EL (cell line): ENCODE measurements at places on chromosomes 5 and 9.

DNA sequence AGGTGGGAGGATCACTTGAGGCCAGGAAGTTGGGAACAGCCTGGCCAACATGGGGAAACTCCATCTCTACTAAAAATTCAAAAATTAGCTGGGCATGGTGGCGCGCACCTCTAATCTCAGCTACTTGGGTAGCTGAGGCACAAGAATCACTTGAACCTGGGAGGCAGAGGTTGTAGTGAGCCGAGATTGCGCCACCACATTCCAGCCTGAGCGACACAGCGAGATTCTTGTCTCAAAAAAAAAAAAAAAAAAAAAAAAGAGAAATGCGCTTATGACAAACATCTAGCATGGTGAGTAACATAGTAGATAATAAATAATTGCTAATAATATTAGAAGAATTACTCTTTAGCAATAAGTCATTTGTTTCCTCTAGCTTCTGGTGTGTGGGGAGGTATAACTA, 25.9 kb downstream of the RUSC2 start:
- DNase-seq, result peak; percentile 73

DNA sequence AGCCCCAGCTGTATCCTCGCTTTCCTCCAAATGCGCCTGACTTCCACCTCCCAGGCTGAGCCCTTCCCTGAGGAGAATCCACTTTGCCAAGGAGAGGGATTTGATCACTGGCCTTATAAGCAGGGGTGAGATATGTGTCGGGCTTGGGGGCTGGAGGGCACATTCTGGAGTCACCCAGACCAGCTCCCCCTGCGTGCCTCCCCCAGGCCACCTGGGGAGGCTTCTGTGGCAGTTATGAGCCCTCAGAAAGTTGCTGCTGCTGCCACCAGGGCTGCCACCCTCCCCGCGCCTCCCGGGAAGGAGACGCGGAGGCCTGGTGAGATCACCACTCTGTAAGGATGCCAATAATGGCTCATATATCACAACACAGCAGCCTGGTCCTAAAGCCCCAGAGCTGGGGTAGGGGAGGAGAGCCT, 211.5 kb downstream of the PAPPA start:
- peak; percentile 70 for DNase-seq

DNA sequence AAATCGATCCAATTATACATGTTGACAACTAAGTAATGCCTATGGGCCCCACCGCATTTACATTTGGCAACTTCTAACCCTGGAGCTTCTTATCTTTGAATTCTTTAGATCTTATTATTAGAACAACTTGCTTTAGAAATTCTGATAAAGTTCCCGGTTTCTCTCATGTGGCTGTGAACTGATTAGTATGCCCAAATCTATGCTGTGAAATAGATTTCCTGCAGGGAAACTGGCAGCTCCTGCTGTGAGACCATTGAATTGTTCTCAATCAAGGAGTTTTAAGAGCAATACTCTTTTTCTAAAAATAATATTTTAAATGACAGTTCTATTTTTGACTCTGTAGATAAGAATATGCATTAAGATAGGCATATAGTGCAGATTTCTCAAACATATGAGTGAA, 177.5 kb downstream of the GABRB2 start:
- no peak for DNase-seq

GRCh38 chr5:117731446-117731845, 1156.8 kb upstream of the SEMA6A start:
- no peak for DNase-seq

GRCh38 chr9:37037503-37038301, 3.6 kb upstream of the PAX5 start:
- DNase-seq, result no peak

DNA sequence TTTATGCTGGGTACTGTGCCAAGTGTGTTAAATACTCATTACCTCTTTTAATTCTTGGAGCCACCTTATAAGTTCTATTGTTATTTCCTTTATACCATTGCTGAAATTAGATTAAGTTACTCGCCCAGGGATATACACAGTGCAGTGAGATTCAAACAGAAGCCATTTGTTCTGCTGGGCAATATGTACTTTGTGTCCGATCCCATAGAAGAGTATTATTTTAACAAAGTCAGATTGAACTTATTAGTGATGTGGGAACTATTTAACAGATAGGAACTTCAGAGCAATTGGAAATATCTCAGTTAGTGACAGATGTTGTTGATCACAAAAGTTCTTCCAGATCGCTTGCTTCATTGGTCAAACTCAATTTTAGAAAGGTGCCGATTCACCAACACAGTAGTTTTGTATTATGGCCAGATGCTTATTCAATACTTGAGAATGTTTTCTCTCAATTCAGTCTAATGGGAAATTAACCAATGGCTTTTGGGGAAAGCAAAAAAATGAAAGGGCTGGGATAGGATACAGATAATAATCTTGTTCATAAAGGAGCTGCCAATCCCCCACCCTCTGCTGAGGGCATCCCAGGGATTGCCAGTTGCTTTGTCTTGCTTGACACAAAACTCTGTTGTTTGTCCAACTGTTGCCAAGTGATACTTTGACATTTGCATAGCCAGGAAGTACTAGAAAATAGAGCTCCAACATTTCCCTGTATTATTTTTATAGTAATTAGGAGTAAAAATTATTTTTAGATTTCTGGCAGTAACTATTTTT, 94.8 kb upstream of the SEMA6A start:
- no peak for DNase-seq

DNA sequence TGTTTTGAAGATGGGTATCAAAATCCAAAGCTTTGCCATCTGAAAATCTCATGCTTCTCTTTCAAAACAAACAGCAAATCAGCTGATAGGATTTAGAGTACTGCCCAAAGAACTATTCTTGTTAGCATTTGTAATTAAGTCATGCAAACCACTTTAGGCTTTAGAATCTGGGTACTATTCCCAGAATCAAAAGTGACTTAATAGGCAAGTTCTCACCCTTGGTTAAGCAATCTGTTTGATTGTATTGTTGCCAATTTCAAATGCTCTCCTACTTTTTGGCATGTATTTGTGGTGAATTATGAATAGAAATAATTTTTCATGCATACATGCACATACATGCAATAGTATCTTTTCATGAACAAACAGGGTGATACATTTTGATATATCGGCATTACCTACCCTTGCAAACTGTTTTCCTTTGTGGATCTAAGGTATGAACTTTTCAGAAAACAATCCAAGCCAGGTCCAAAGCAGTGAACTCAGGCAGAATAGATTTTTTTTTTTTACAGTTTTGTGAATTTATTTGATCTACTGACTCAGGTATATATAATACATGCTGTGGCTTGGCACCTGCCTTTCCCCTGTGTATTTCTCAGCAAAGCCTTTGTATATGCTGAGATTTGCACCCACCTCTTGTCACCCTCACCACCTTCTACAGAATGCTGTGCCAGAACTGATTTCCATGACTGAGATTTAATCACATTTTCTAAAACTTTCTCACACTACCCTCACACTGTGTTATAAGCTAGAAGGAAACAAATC, 9.0 kb downstream of the IL33 start:
- DNase-seq, result no peak

DNA sequence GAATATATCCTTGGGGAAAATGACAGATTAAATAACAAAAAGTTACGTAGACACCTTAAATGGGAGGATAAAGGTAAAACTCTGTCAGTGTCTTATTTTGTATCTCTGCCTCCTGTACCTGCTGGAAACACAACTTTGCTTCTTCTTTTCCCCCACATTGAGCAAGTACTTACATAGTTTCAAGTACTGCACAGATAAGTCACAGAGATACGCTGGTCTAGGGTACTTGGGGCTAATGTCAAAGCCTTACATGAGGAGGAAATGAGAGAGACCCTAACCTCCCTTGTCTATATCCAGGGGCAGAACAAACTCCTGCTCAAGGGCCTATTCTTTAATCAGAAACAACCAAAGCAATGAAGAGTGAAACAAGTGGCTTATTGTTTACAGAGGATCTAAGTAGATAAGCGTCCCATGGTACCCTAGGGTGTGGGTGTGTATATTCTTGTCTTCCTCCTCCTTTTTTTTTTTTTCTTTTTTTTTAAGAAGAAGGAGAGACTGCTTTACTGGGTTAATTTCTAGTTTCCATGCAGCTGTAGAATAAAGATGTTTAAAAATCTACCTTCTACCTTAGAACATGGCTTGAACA, 43.1 kb downstream of the ELL2 start:
- DNase-seq, result no peak

DNA sequence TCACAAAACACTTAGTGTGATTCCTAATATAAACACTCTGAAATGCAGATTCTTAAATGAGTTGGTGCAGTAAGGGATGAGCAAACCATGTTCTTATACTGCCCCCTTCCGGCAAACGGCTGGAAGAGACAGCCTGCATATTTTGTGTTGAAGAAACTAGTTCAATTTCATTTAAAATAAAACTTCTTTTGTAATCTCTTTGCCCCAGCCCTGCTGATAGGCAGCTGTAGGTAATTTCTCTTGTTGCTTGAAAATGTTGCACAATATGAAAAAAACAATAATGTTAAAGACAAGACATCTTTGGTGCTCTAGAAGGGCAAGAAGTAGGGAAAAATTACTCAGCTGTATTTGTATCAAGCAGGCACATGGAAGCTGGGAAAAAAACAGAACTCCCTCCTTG, 89.7 kb upstream of the CCNG1 start:
- DNase-seq, result peak; percentile 56

GRCh38 chr9:89879276-89879675, 274.5 kb downstream of the GADD45G start:
- no peak for DNase-seq

DNA sequence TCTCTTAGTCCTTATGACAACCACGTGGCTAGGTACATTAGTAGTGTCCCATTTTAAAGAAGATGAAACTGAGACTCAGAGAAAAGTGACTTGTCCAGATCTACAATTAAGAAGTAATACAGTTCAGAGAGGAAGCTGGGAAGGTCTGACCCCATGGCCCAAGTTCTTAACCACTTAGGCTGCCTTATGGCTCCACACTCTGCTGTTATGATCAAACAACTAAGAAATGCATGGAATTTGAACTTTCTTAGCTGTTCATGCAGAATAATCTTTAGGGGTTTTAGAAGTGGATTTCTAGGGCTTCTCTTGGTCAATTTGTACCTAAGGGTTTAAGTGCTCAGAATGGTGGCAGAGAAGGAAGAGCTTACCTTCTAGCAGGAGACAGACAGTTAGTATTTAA, 128.0 kb upstream of the MSX2 start:
- peak; percentile 70 for DNase-seq

GRCh38 chr5:74028976-74029375, 403.0 kb downstream of the ARHGEF28 start:
- no peak for DNase-seq

DNA sequence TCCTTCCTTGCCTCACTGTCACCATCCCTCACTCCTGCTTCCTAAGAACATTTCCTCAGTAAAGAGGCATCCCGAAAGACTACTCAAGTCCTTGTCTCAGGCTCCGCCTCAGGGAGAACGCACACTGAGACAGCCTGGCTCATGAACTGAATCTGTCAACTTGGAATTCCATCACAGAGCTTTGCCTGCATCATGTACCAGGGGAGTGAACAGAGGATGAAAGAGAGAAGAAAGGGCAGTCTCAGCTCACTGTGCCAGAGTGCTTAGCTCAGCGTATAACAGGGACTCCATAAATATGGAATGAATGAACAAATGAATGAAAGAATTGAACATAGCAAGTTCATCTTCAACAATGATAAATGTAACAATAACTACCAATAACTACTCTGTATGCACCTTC, 68.7 kb upstream of the SLC1A3 start:
- DNase-seq, result no peak

DNA sequence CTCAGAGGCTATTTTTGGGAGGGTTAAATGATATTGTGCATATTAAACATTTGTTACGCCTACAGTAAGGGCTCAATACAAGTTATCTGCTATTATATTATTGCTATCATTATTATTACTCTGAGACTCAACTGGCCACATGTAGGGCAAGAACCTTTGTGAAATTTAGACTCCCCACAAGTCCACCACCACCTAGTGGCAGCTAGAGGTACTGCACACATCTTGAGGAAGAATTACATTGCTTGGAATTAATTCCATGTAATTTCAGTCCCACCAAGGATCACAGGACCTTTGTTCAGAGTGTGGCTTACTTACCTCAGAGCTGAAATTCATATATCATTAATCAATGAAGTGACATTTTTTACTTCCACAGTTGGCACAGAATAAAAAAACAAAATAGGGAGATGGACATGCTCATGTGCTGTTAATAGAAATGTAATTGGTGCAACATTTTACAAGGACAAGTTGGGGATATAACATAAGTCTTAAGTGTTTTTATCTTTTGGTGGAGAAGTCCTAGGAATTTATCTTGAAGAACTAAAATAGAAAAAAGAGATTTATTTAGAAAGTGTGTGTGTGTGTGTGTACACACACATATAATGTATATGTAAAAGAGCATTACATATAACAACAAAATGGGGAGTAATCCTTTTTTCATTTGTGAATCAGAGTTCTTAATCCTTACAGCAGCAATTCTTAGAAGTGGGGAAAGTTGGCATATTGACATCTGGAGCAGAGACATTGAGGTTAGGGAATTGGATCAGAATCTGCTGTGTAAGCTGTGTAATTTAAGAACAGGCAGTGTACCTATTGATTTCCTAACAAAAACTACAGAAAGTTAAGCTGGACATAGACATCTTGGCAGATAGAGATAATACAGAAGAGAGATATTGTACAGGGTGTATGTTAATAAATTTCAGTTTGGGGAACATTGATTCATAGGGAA, 11.2 kb downstream of the MSANTD3 start:
- peak; percentile 76 for DNase-seq

DNA sequence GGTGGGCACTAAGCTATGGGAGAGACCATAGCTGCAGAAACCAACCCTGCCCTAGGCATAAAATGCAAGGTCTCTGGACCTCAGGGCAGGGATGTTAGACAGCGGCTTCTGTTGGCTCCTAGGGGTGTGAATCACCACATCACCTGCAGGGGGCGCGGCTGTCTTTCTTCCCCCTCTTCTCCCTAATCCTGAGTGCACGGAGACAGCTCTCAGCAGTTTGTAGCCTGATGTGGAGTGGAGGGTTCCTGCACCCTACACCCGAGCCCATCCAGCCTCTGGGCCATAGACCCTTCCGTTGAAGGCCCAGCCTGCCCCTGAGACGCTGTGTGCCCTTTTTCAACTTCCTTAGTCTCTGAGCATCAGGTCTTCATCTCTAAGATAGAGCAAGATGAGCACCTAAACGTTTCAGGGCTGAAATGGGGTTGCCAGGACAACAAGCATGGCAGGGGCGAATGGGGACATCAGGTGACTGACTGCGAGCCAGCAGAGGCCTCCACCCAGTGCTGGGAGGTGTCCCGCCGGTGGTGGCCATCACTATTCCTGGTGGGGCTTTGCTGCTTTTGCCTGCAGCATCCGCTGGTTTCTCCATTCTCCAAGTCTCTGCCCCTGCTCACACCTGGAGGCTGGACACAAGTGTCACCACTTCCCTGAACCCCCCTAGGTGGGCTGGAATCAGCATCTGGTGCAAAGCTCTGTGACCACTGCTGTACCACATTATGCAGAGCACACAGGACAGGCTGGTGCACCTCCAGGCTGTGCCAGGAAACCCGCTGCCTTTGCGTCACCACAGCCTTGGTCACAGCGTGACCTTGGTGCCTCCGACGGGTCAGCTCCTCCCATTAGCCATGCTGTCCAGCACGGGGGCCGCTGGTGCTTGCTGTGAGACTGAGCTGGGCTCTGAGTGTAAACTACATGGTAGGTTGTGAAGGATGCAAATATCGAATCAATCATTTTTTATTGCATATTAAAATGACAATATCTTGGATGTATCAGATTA, 2.5 kb upstream of the SEC16A start:
- DNase-seq, result peak; percentile 76
